ENCODE measurements at places on chromosomes 1 and 21. TPM values are rescaled to one million over a fixed set of nuclear protein-coding genes. Genes with fewer than 3 reads are reported as not detected.

Gene SAMD13
- total RNA-seq: 0.45 TPM

Gene OR10K2
- not detected for total RNA-seq

Gene C1QTNF12
- total RNA-seq: 0.59 TPM

Gene NR1I3
- not detected for total RNA-seq

Gene COG2
- 18.8 TPM for total RNA-seq

Gene OXCT2
- total RNA-seq: 0.60 TPM

Gene PAPPA2
- total RNA-seq: not detected

Gene CSMD2
- not detected for total RNA-seq

Gene TGFB2
- total RNA-seq: 23.5 TPM

Gene GLMN
- total RNA-seq: 8.2 TPM

Gene DCST1
- not detected for total RNA-seq

Gene RGS16
- total RNA-seq: 0.17 TPM

Gene JTB
- total RNA-seq: 170 TPM

Gene LINGO4
- total RNA-seq: not detected

Gene FAM177B
- total RNA-seq: not detected

Gene BTBD19
- total RNA-seq: 3.3 TPM

Gene LDLRAD2
- total RNA-seq: 0.10 TPM

Gene DYNLT5
- not detected for total RNA-seq

Gene PDE9A
- 1.1 TPM for total RNA-seq

Gene SEC16B
- total RNA-seq: 1.4 TPM

Gene OR2L13
- not detected for total RNA-seq

Gene KRTAP7-1
- not detected for total RNA-seq

Gene TCP10L
- total RNA-seq: 0.90 TPM

Gene CD5L
- not detected for total RNA-seq

Gene GFI1
- total RNA-seq: 0.23 TPM

Gene LAD1
- total RNA-seq: 0.70 TPM

Gene CFHR1
- 0.24 TPM for total RNA-seq

Gene OR2L5
- not detected for total RNA-seq

Gene CYP4Z1
- total RNA-seq: not detected

Gene OR6N1
- not detected for total RNA-seq

Gene IFI16
- 4.4 TPM for total RNA-seq

Gene ODF2L
- 9.7 TPM for total RNA-seq

Gene USP25
- 16.0 TPM for total RNA-seq

Gene TRIM62
- 1.8 TPM for total RNA-seq

Gene LCE1E
- not detected for total RNA-seq

Gene TACSTD2
- total RNA-seq: not detected
